ENCODE measurements at places on chromosomes 3 and 15.
A peak's percentile ranks its signal among the peaks of the same experiment; 100 is the strongest.

DNA sequence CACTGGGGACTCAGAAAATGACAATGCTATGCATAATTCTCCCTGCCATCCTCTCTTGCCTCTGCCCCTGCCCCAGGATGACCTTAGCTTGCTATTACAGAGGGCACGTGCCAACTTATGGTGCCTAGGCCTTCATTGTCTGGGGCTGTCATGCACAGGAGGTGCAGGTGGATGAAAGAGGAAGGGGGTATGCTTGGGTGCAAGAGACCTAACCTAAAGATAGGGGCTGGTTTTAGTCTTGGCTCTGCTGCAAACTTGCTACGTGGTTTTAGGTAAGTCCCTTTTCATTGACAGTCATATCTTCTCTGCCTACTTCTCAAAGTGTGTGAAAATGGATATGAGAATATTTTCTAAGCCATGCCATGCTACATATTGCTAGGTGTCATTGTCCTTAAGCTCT lies 161.3 kb downstream of the EPHB1 start:
- DNase-seq = no peak

DNA sequence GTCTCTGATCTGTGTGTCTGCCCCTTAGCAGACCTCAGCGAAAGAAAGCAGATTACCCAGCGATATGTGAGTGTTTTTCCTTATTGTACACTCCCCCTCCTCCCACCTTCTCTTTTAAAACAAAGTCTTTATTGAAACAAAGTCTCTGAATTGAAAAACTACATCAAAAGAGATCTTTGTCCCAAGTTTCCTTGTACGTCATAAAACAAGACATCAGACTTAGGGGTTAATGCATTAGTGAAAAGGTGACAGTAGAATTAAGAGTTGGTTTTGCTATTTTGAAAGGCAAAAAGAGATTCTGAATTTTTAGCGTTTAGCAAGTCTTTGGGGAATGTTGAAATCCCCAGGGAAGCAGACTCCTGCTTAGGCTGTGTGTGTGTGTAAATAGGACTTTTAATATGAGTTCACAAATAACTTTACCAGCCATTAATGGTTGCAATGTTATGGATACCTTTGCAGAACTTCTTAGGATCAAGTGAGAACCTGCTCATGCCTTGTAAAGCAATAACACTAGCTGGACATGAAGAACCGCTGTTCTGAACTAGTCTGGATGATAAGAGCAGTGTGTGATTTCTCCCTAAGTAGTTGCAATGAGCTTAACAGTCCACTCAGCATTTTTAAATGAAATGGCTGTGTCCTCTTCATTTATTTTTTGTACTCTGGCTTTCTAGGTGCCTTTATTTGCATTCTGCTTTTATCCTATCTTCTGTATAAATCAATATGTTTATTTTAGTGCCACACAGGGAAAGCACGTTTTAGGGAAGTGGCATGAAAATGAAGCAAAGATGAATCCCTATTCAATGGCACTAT lies 136.6 kb downstream of the MCTP2 start:
- DNase-seq = no peak

- DNase-seq = no peak
Measured at GRCh38 chr3:36221975-36222374, 158.3 kb upstream of the STAC start.

GRCh38 chr3:61914276-61914675 lies 352.9 kb downstream of the PTPRG start:
- no peak for DNase-seq

DNA sequence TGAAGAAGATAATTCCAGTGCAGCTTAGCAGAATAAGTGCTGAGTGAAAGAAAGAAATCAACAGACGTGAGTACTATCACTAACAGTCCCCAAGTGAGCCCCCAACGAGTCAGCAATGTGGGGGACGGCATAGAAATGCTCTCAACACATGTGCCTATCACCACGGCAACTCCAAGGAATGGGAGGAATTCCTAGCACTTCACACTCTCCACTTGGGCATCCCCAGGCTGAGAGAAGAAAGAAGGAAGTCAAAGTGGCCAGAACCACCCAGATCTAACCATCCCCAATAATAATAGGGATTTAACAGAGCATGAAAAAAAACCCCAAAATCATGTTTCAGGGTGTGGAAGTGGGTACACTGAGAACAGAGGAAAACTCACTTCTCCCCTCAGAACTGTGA lies 29.3 kb upstream of the CPNE4 start:
- no peak for DNase-seq

DNA sequence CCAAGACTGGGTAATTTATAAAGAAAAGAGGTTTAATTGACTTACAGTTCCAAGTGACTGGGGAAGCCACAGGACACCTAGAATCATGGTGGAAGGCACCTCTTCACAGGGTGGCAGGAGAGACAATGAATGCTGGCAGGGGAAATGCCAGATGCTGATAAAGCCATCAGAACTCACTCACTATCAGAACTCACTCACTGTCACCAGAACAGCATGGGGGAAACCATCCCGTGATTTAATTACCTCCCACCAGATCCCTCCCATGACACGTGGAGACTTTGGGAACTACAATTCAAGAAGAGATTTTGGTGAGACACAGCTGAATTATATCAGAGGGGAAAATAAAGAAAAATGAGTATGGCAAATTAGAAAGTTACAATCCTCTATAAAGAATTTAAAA lies 310.9 kb downstream of the BCHE start:
- no peak for DNase-seq

GRCh38 chr3:48285675-48286074 lies 44.8 kb downstream of the ZNF589 start:
- no peak for DNase-seq

GRCh38 chr3:47613722-47614121 lies 35.1 kb upstream of the CSPG5 start:
- no peak for DNase-seq

- no peak for DNase-seq
Measured at GRCh38 chr3:100844063-100844936, 135.0 kb downstream of the TFG start.

- no peak for DNase-seq
Measured at GRCh38 chr15:59313641-59314332, 58.9 kb downstream of the MYO1E start.

- peak; percentile 41 for DNase-seq
Measured at GRCh38 chr15:31327669-31328427, 1.2 kb downstream of the KLF13 start.

- DNase-seq = no peak
Measured at GRCh38 chr3:197289726-197290125, 8.7 kb downstream of the DLG1 start.

DNA sequence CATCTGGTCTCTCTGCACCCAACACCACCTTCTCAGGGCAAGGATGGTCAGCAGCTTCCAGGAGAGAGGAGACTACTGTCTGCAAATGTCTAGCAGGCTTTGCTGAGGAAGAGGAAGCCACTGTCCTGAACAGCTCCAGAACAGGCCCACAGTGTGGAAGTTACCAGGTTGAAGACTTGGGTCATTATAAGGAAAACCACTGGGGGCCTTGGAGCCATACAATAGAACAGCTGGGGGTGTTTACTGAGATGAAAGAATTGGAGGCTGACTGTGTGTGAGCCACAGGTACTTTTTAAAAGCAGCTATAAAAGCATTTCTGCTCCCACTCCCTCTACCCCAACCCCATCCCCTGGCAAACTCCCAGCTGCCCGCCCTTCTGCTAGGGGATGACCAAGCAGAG lies 24.2 kb downstream of the SRGAP3 start:
- DNase-seq = no peak

- DNase-seq = no peak
Measured at GRCh38 chr3:143192193-143192592, 72.6 kb downstream of the CHST2 start.

- no peak for DNase-seq
Measured at GRCh38 chr3:53318522-53318921, 28.8 kb downstream of the DCP1A start.

GRCh38 chr15:68695061-68695595 lies 116.3 kb downstream of the CORO2B start:
- DNase-seq = no peak

DNA sequence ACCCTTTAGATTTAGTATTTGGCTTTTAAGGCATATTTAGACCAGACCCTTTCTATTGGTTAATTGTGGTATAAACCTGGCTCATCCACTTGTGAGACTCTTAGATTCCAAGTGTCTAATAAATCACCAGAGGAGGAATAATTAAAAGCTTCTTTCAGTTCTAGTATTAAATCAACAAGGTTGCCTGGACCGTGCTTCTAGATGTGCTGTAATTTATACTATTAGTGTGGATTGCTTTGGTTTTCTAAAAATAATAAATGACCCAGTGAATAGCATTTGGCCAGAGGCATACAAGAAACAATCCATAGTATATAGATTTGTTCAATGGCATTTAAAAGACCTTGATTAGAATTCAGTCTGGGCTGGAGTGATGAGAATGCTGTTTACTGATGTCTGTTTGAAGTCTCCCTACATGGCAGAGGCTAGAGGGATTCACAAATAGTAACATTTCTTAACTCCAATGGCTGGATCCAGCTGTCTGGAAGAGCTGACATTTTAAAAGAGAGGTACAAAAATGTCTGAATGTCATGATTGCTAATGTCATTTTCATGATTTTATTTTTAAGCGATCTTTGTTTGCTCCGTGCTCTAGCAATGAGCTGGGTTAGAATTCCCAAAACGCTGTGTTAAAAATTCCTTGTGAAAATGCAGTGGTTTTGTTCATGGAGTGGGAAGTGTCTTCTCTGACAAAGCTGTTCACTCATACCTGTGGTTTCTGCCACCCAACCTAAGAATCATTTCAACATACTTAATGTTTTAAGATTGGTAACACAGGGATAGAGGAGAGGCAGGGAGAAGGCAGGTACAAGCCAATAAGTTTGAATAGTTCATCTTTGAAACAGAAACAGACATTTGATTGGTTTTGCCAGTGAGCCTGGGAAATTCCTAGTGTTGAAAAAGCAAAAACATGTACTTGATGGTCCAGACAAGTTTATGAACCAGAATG lies 89.9 kb downstream of the RBMS3 start:
- DNase-seq = no peak

DNA sequence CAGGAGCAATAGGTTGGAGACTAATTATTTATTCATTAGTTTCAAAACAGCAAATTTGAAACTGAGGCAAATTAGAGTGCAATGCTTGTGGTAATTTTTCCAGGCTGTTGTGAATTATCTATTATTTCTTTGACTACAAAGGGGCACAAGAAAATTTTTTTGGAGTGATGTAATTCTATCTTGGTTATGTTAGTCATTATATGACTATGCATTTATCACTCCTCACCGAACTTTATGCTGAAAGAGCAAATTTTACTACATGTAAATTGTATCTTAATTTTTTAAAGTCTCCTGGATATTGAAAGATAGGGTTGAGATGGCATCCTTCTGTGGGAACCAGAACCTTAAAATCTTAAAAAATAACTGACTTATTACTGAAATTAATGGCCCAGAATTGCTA lies 320.0 kb upstream of the ROBO1 start:
- no peak for DNase-seq

- DNase-seq = no peak
Measured at GRCh38 chr3:53776494-53777101, 69.6 kb downstream of the CHDH start.

- no peak for DNase-seq
Measured at GRCh38 chr3:176964661-176965060, 232.6 kb downstream of the TBL1XR1 start.

DNA sequence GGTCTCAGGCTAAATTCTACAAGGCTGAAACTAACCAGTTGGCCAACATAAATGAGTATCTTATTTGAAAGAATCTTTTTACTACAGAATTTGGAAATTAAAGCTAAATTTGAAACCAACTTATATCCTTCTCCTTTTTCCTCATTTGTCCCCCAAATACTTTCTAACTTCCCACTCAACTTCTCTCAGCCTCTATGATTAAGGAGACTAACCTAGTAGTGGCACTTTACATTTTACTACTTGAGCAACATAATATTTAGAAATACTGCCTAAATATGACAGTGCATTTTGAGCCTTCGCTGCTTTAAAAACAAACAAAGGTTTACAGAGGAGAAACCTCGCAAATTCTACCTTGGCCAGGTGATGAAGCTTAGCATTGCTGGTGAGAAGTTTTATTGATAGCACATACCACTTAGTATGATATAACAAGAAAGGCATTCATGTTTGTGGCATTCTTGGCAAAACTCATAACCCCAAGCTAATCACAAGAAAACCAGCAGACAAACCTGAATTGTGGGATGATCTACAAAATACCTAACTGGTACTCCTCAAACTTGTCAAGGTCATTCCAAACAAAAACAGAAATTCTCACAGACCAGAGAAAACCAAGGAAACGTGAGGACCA lies 432.1 kb upstream of the CFAP20DC start:
- no peak for DNase-seq

All from activated CD4-positive, alpha-beta T cell treated with anti-CD3 and anti-CD28 coated beads, Interleukin-2, amount 50 U/mL, for 24 hours (primary cell).